Stimulated activated CD4-positive, alpha-beta T cell treated with anti-CD3 and anti-CD28 coated beads, Interleukin-15, amount 100 ng/mL, for 24 hours (primary cell): ENCODE measurements at places on chromosomes 7 and 10.

- DNase-seq: no peak
Measured at GRCh38 chr10:107443813-107444212, 279.3 kb upstream of the SORCS1 start.

DNA sequence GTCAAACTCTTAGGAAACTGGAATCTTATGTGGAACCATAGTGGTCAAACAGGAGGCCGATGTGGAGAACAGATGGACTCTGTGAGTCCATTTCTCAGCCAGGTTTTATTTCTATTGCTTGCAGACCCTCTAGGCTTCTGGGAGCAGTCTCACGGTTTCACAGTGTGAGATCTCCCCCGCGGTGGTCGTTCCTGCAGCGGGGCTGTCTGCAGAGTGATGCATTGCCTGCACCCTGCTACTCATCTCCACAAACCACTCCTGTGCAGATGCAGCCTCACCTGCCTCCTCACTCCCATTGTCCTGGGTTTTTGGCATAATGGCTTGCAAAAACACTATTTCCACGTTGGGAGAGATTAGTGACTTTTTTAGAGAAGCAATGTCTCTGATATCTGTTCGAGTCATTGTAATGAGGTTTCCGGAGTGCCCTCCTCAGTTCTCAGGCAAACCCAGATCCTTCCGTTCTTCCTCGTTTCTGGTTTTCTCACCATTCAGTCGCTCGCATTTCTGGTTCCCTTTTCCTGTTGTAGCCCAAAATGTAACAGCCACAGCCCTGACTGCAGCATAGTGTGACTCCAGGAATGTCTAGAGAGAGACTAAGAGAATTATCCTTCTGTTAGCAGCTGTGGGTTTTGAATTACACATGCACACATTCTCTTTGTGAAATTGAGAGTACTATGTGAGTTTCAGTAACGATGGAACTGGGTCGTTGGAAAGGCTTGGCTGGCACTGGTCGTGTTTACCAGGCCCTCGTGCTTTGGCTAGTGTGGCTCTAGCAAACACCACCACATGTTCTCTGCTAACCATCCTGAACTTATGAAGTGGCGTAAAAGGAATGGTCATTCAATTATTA lies 30.2 kb downstream of the ACADSB start:
- no peak for DNase-seq

DNA sequence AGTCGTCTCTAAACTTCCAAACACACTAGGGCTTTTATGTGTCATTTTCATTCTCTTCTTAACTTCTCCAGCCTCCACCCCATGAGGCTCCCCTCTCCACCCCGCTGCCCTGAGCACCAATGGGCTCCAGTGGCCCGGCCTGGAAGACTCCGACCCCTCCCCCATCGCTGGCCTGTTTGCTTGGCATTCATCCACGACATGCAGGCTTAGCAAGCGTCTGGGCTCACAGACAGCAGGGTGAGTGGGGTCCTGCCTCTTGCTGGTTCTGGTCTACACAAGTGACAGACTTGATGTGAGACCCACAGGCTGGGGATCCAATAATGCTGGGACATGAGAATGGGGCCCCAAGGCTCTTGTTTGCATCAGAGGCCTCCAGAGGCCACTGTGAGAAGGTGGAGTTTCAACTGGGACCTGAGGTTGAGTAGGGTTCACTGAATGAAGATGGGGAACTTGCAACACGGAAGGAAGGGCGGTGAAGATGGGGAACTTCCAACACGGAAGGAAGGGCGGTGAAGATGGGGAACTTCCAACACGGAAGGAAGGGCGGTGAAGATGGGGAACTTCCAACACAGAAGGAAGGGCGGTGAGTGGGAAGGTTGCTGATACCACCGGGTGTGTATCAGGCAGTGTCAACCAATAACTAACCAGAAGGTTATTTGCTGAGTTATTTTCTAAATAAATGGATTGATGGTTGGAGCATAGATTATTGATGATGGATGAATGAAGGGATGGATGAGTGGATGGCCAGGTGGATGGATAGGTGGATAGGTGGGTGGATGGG lies 14.0 kb downstream of the KNDC1 start:
- DNase-seq: no peak

DNA sequence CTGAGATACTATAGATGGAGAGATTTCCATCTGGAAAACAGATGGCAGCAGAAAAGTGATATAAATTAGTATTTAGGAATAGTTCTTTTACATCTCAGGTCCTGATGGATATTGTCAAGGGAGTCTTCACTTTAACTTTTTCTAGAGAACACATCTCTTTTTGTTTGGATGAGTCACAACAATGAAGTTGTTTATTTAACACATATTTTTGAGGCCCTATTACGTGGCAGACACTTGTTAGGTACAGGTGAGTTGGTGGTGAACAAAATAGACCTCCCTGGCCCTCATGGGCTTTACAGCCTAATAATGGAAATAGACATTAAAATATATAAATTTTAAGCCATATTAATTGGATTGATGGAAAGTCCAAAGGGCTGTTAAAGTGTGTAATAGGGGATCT lies 168.3 kb downstream of the VTI1A start:
- DNase-seq: no peak

DNA sequence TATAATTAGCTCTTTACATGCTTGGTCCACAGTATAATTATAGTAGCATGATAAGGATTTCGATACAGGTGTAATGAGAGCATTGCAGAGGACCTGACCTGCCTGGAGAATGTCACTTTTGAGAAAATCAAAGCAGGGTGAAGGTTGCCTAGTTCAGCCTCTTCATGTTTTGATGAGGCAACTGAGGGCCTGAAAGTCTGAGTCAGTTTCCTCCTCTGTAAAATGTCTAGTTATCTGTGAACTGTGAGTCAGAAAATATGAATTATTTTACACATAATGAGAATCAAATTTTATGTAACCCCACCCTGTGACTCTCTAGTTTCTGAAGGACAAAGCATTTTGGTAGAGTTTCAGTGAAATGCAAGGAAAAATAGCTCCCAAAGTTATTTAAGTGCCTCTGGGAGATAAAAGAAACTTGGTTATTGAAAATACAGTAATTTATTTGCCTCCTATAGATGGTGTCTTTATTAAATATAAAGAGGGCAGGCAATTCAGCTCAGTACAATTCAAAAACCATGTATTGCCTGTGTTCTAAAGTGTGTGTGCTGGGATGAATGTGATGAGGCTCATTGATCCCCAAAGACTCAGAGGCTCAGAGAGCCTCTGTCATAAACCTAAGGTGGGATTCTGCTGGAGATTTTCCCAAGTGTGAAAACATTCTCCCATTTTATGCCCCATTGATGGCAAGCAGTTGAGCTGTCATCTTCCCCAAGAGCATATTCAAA lies 37.3 kb upstream of the SAMD9L start:
- peak; percentile 21 for DNase-seq

DNA sequence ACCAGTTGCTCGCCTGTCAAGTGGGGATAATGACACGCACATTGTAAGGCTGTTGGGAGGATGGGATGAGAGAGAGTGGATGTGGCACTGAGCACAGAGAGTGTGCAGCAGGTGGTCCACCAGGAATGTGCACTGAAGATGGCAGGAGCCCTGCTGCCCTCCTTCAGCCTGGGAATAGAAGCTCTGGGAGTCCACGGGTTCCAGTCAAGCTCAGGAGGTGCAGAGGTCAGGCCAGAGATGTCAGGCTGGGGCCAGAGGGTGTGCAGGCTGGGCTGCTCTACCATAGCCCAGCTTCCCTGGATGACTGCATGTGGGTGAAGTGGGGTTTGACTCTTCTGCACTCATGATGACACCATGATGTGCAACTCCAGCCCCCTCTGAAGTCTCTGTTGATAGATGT lies 58.7 kb downstream of the C10orf120 start:
- no peak for DNase-seq

GRCh38 chr10:24793648-24794379 lies 70.1 kb upstream of the ARHGAP21 start:
- DNase-seq: no peak

DNA sequence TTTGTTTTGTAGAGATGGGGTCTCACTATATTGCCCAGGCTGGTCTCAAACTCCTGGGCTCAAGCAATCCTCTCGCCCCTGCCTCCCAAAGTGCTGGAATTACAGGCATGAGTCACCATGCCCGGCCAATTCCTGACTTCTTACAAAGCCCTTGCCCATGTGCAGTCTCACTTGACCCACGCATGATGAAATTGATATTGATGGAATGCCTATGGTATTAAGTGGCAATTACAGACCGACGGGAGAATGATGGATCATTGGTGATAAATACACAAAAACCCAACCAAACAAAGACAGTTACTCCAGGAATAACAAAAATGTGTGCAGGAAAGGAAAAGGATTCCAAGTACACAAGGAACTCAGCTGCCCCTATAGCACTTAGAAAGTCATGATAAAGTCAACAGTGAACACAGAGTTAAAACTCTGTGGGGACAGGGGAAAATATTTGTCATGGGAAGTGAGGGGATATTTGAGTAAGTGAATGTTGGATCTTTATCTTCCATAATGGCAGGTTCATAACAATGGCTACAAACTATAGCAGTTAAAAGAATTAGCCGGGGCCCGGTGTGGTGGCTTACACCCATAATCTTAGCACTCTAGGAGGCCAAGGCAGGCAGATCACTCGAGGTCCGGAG lies 21.6 kb downstream of the HIP1 start:
- no peak for DNase-seq
